ENCODE measurements at places on chromosomes 7 and 10.

DNA sequence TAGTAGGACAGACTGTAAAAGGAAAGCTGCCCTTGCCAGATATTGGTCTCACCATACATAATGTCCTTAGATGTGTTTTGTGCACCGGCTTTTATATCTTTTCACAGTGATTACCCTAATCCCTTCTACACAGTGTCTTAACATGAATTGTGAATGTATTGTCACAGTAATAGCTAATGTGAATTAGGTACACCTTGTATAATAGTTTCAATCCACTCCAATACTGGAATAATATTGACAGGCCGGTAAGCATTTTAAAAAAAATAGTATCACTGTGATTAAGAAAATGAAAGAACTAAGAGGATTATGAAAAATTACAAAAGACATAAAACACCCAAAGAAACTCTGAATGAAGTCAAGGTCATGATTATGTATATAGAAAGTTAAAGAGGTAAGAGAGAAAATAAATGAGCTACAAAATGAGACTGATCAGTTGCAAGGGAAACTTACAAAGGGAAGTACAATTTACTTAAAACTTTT, 420.9 kb downstream of the PLXDC2 start:
- DNase-seq = no peak

DNA sequence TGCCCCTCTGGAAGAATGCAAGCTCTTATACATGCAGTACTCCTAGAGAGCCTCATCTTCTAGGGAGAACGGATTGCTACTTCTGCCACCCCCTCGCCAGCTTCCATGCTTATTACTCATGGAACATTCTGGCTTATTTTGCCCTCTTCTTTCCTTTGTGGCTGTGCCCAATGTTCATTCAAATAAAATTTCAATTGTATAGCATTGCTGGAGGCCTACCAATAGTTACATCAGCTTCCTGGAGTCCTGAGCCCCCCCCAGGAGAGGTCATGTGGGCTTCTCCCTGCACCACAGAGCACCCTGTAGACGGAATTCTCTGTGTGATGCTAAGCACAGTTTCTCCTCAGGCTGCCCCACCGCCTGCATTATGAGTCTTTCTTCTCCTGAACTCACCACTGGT, 1094.0 kb downstream of the KCNMA1 start:
- DNase-seq = no peak

DNA sequence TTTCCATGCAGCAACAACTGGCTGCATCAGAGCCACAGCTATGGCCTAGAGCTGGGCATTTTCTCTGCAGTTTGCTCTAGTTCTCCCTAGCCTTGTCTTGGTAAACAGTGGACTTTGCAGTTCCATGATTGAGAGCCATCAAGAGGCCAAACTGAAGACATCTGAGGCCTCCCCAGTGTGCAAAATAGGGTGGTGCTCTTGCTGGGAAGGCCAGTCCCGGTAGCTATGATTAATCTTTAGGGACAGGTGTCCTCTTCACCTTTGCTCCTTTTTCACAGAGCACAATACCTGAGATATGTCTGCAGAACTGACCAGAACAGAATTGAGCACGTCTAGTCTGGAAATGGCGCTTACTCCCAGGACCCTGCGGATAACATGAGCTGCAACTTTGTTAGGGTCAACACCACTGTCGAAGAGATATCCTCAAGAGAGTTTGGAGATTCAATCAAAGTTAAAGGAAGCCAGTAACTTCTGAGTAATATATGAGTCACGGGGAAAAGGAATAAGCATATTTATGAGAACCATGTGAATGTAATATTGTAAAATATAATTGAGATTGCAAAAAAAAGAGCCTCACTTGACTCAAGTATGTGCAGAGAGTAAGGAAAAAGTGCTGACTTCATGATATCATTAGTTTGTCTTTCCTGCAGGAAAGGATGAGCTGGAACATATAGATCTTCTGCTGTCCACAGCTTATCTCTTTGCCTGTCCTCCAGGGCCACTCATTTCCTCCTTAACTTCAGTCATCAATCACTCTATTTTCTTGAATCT, 76.7 kb downstream of the ANK3 start:
- no peak for DNase-seq

- no peak for DNase-seq
Observed at GRCh38 chr10:13536674-13537366, 8.0 kb upstream of the BEND7 start.

DNA sequence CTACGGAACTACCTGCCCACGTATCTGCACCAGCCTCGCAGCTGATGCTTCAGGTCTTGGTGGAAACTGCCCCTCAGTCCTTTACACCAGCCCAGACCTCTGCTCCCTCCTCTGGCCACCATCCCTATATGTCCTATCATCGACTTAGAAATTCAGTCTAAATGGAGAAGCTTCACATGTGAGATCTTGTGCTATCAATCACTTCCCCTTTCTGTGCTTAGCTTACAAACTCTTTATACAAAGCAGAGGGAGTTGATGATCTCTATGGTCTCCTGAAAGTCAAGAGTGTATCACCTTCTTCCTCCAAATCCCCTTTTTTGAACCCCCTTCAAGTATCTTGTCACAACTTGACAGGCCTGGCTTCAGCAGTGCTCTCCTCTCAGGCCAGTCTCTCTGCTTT, 30.7 kb downstream of the ZNF777 start:
- no peak for DNase-seq

- no peak for DNase-seq
Observed at GRCh38 chr7:7103343-7104313, 78.7 kb upstream of the C1GALT1 start.

DNA sequence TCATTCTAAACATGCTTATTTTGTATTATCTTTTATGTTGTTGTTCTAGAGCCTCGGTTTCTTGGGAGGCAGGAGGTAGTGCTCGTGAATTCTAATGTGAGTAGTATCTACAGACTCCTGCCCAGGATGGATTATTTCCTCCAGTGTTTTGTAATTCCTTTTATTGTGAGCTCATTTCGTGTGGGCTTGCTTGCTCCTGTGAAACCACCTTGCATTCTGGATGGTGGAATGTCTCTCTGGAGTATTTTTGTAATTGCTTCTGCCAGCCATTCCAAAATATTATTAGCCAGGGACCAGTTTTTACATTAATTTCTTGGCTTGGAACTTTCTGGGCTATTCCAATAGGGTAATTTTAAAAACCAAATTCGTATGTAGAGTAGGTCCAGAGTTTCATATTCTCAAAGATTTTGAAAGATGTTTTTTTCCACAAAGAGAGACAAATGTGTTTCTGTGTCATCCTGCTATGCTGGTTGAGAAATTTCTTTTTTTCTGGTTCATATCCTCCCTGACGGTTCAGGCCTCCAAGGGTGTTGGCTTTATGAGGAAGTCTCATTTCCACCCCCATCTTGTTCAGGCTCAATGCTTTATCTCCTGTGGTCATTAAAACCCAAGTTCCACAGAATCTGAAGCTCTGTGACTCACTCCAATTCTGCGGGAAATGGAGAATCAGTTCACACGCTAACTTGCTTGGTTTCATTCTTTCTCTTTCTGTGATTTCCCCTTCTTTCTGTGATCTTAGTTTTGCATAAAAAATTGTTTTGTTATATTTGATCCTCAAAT, 41.7 kb upstream of the CALD1 start:
- no peak for DNase-seq

- no peak for DNase-seq
Observed at GRCh38 chr10:48520184-48520506, 84.7 kb downstream of the ARHGAP22 start.

GRCh38 chr10:34360984-34361383, 454.1 kb downstream of the PARD3 start:
- no peak for DNase-seq

GRCh38 chr10:69838853-69839252, 37.1 kb downstream of the COL13A1 start:
- DNase-seq = no peak

DNA sequence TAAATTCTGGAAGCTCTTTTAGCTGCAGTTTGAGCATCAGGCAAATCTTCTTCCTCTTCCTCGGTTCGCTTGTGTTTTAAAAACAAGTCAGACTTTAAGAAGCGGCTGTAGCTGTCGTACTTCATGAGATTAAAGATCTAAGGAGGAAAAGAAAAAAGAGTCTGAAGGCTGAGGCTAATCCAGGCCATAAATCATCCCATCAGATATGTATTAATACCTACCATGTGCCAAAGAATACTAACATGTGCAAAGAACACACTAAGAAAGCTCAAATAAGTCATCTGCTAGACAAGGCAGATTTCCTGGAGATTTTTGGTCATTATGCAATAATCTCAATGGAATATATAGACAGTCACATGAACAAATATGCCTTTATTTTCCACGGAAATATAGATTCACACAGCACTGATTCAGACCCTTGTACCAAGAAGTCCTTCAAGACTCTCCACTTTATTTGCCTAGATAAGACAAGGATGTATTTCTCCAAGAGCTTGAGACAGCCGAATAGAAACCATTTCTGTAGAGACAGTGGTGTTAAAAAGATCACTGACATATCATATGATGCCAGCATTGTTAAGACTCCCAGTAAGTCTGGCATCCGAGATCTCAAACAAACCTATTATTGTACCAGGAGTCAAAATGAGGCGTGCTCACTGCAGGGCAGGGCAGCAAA, 42.3 kb downstream of the RGS10 start:
- no peak for DNase-seq

- DNase-seq = no peak
Observed at GRCh38 chr10:52741851-52742250, 30.7 kb downstream of the MBL2 start.

- DNase-seq = no peak
Observed at GRCh38 chr7:39252916-39253315, 275.2 kb downstream of the POU6F2 start.
